GM23338 (cell line): ENCODE measurements at places on chromosomes 7 and 10.

- no peak for DNase-seq
Observed at GRCh38 chr10:70874061-70874460, 14.3 kb downstream of the PCBD1 start.

- peak; percentile 47 for DNase-seq
Observed at GRCh38 chr7:148698007-148698396, 701 bp upstream of the CUL1 start.

- DNase-seq = no peak
Observed at GRCh38 chr7:25870574-25870973, 281.4 kb upstream of the NFE2L3 start.

- peak; percentile 90 for DNase-seq
Observed at GRCh38 chr7:116953906-116954838, 871 bp downstream of the ST7 start.

GRCh38 chr10:79379512-79380124 lies 32.3 kb downstream of the PPIF start:
- no peak for DNase-seq

DNA sequence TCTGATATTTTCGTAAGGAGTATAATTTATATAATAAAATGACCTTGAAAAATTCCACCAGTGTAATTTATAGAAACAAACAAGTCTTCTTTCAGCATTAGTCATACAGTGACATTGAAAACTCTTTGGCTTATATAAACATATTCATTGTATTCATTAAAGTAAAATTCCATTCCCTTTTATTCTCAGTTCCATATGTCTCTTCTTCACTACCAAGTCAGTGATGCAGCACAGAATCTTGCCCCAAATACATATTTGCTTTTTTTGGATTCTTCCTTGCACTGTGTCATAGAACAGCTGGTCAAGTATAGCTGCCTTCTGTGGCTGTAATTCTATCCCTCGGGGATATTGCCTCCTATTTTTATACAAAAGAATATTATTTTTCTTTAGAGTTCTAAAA lies 884.5 kb upstream of the POT1 start:
- no peak for DNase-seq

DNA sequence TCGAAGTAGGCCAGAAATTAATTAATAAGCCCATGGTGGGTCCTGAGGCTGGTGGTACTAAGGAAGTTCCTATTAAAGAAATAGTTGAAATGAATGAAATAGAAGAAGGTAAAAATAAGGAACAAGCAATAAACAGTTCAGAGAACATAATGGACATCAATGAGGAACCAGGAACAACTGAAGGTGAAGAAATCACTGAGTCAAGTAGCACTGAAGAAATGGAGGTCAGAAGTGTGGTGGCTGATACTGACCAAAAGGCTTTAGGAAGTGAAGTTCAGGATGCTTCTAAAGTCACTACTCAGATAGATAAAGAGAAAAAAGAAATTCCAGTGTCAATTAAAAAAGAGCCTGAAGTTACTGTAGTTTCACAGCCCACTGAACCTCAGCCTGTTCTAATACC lies 36.0 kb downstream of the SLK start:
- no peak for DNase-seq

DNA sequence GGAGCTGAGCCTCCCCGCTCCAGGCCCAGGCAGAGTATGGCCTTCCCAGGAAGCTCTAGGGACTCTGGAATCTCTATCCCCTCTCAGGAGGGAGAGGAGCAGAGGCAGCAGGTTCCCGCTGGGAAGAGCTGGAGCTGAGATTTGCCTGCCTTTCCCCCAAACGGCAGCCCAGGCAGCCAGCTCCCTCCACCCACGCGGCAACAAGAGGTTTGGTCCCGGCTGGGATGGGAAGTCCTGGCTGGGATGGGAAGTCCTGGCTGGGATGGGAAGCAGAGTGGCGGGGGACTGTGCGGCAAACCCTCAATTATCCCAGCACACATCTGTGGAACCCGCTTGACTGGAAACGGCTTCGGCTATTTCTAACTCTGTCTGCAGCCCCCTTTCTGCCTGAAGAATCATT lies 223.0 kb downstream of the ELFN1 start:
- DNase-seq = no peak

- DNase-seq = peak; percentile 59
Observed at GRCh38 chr10:14904316-14904732, 25.7 kb downstream of the SUV39H2 start.
